ENCODE measurements at places on chromosomes 4 and X.

GRCh38 chr4:106707776-106708463 lies 328.2 kb downstream of the DKK2 start:
- no peak for DNase-seq

- DNase-seq, result peak; percentile 45
Measured at GRCh38 chr4:2057382-2058065, 1.6 kb upstream of the NAT8L start.

DNA sequence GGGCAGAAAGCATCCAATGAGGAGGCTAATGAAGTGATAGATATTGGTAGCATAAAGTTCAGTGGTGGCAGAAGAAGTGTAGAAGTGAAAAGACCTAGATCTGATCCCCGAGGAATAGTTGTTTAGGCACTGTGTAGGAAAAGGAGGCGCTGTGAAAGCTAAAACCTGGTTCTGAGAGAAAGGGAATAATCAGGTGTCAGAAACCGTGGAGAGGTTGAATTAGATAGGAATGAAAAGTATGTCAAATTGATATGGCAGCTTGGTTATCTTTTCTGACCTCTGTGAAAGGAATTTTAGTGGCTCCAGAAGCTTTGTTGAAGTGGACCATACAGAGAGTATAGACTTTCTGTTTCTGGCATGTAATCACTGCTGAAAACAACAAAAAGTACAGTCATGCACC lies 30.8 kb upstream of the CCDC160 start:
- no peak for DNase-seq

- no peak for DNase-seq
Measured at GRCh38 chrX:64198036-64198435, 7.5 kb downstream of the AMER1 start.

DNA sequence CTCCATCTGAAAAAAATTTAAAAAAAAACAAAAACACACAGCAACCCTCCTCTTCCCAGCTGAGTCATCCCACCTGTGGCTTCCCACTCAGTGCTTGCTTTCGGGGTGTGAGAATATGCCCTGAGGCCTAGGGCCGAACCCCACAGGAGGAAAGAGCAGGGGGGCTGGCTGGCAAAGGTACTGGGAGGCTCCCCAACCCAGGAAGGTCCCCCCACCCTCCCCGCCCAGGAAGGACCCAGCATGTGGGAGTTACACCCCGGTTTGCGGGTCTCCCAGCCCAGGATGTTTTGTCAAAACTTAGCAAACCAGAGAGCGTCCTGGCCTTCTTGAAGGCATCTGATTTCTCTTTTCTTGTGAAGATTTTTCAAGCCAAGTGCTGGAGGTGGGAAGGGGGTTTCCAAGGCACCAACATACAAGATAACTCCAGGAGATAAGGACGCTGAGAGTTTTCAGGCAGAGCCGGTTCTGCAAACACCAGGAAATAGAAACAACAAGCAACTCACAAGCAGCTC lies 25.7 kb upstream of the CSF2RA start:
- no peak for DNase-seq

- DNase-seq, result no peak
Measured at GRCh38 chr4:47615385-47615784, 130.3 kb downstream of the ATP10D start.

- no peak for DNase-seq
Measured at GRCh38 chrX:27463187-27463586, at the start of gene PPP4R3C. TSS of gene PPP4R3C (minus strand) at chrX:27463341. CDS start at chrX:27463296, 45 bp downstream.

- no peak for DNase-seq
Measured at GRCh38 chr4:140047017-140047640, 106.9 kb downstream of the MAML3 start.

- DNase-seq, result no peak
Measured at GRCh38 chr4:41129936-41130440, 84.4 kb downstream of the APBB2 start.

- DNase-seq, result no peak
Measured at GRCh38 chr4:184684491-184685189, 35.1 kb downstream of the PRIMPOL start.

GRCh38 chr4:4995103-4995907 lies 24.0 kb downstream of the CYTL1 start:
- peak; percentile 59 for DNase-seq

GRCh38 chr4:133355633-133356032 lies 206.5 kb downstream of the PCDH10 start:
- DNase-seq, result no peak

- DNase-seq, result no peak
Measured at GRCh38 chr4:119898211-119898610, 168.4 kb downstream of the MAD2L1 start.

DNA sequence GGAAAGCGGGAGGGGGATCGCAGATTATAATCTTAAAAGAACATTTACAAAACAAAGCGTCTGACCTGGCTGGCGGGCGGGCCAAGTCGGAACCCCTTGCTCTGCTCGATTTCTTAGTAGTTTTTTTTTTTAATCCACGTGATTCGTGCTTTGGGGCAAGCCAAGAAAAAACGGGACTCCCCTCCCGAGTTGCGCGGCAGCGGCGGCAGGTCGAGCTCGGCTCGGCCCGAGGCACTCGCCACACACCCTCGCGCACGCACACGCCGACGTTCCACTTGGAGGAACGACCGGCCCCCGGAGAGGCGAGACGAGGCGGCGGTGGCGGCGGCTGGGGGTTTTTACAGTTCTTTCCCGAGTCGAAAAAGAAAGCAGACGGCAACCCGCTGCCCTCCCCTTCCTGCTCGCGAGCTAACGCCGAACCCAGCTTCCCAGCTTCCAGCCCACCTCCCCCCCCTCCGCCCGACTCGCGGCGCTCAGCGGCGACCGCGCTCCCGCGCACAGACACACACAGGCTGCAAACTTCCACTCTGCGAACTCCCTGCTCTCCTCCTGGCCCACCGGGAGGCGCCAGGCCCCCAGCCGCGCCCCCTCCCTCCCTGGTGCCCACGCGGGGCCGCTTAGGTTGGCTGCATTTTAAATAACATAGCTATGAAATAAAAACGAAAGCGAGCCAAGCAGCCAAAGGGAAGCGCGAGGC lies 1.2 kb downstream of the BCOR start:
- no peak for DNase-seq

- no peak for DNase-seq
Measured at GRCh38 chr4:113285501-113285900, 236.0 kb downstream of the ANK2 start.

- no peak for DNase-seq
Measured at GRCh38 chrX:1899841-1900240, 285.0 kb downstream of the ASMT start.

DNA sequence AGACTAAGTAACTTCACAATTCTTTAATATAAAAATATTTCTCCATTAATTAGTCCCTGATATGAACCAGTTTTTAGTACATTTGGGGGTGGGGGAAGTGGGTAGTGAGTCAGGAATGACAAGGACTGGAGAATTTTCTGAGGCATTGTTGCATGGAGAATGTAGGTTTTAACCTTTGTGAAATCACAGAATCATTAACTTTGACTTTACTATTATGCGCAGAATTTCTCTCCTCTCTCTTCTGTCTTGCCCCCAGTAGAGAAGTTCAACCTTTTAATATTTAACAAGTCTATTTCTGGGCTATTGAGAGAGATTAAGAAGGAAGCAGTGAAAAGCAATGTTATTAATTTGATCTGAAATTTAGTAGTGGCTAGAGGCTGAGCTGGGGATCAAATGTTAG lies 597.0 kb downstream of the PCDH18 start:
- DNase-seq, result no peak

DNA sequence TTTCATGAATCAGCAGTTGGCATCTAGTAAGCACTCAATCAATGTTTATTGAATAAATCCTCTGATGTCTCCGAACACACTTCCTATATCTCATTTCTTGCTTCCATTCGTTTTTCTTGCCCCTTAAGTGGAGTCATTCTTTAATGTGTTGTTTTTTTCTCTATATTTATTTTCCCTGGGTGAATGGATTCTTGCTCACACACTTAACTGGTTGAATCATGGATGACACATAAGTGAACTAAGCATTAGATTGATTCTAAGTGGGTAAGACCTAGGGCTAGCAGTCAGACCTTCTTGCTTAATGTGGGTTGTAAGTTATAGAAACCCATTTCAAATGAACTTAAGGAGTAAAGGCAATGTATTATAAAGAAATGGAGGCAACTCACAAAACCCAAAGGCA lies 111.1 kb downstream of the RTL3 start:
- no peak for DNase-seq

GRCh38 chrX:98203800-98204199 lies 1320.1 kb downstream of the RPA4 start:
- DNase-seq, result no peak

DNA sequence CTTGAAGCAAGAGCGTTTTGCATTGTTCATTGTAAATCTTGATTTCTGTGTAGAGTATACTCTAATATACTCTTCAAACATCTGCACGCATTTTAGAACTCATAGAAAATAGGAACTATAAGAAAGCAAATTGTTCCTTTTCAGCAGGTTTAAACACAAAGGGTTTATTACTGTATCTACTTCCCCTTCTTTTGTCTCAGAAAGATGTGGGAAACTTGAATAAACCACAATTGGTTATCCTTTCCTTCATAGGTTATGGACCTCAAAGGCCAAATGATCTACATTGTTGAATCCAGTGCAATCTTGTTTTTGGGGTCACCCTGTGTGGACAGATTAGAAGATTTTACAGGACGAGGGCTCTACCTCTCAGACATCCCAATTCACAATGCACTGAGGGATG lies 46.0 kb upstream of the GUCY1B1 start:
- no peak for DNase-seq

- DNase-seq, result no peak
Measured at GRCh38 chrX:116379854-116380253, 56.6 kb upstream of the SLC6A14 start.

DNA sequence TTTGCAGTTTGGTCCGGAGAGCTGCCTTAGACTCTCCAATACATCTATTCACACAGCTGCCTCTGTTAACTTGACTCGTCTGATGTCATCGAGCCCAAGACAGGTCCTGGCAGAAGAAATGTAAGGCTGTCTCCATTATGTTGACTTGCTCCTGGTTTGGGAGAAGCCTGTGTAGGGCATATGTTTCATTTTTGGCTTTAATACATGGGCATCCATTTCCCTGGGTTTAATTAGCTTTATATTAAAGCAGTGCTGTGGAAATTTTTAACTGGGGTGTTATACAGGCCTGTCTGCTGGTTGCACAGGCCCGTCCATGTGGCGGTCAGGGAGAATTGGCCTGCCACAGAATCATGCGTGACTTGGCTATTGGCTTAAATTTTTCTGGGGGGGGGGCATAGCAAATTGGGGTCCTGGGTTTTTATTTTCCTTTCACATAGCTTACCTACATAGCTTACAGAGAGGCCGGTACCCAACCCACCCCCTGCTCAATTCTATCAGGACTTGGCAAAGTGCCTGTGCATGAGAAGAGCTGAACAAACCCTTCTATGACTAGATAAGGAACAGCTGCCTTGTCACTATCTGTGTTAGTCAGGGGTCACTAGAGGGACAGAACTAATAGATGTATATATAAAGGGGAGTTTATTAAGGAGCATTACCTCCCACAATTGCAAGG lies 123.5 kb upstream of the WDR1 start:
- DNase-seq, result no peak

DNA sequence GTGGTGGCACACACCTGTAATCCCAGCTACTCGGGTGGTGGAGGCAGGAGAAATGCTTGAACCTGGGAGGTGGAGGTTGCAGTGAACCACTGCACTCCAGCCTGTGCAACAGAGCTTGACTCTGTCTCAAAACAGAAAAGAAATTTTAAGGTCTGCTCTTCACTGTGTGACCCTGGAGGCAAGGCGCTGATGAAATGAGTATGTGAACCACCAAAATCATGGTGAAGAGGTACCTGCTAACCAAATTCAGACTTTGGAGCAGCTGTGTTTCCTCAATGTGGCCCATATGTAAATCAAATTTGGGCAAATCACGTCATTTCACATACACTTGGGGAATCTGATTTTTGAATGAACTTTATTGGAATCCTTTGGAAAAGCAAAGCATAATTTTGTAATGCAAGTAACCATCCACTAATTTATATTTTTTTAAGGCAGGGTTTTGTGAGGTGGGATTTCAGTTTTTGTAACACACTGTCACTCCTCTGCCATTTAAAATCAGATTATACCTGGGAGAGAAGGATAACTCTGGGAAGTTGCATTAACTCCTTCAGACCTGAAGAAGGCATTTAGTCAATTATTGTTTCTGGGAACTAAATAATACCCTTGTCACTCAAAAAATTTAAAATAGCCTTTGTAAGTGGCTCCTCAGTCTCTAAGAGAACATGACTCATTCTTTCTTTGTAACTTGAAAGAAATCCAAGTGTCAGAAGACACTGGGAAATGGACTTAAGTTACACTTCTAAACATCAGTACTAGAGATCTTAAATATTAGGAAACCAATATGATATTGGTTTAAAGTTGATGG lies 24.0 kb downstream of the DOCK11 start:
- DNase-seq, result no peak

- DNase-seq, result no peak
Measured at GRCh38 chr4:18869166-18869565, 847.6 kb upstream of the LCORL start.

DNA sequence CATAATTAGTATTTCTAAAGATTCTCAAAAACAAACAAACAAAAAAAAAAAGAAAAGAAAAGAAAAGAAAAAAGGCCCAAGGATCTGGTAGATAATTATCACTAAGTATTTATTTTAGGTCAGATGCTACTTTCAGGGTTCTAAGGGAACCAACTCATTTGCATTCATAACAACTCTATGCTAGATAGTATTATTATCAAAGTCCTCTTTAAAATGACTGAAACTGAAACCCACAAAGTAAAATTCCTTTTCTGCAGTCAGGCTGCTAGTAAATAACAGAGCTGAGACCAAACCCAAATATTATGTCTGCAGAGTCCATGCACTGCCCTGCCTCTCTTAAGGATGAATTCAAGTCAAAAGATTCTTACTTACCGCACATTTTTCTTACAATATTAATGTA lies 38.3 kb upstream of the MAPK10 start:
- DNase-seq, result no peak

- no peak for DNase-seq
Measured at GRCh38 chrX:154413142-154413541, 1.8 kb downstream of the TAFAZZIN start.

- DNase-seq, result no peak
Measured at GRCh38 chr4:188109157-188109755, at the start of gene TRIML2. TSS of gene TRIML2 (minus strand) at chr4:188109603. CDS start at chr4:188105368, 4,235 bp downstream.

- no peak for DNase-seq
Measured at GRCh38 chr4:151624626-151625565, 135.9 kb downstream of the GATB start.

DNA sequence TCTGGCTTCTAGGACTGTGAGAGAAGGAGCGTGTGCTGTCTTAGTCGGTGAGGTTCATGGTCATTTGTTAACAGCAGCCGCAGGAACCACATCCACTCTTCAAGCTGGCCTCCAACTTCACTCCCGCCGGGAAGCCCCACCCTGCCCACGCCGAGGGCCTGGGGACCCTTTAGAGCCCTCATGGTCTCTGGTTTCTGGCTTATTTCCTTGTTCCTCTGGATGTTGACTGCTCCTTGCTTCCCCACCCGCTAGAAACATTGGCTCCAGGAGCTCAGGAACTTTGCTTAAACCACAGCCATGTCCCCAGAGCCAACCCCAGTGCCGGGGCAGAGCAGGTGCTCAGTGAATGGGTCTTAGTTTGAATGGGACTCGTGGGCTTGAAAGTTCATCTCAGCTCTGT lies 40.8 kb downstream of the HTRA3 start:
- no peak for DNase-seq

- DNase-seq, result no peak
Measured at GRCh38 chr4:15144249-15144966, 142.1 kb downstream of the CPEB2 start.

Data from H1 (cell line).